ENCODE measurements at places on chromosomes 2 and 18.

- no peak for DNase-seq
These were observed 5.4 kb downstream of the TFCP2L1 start for GRCh38 chr2:121279476-121280220.

GRCh38 chr18:62073461-62074281, 113.2 kb downstream of the PIGN start:
- DNase-seq, result no peak

DNA sequence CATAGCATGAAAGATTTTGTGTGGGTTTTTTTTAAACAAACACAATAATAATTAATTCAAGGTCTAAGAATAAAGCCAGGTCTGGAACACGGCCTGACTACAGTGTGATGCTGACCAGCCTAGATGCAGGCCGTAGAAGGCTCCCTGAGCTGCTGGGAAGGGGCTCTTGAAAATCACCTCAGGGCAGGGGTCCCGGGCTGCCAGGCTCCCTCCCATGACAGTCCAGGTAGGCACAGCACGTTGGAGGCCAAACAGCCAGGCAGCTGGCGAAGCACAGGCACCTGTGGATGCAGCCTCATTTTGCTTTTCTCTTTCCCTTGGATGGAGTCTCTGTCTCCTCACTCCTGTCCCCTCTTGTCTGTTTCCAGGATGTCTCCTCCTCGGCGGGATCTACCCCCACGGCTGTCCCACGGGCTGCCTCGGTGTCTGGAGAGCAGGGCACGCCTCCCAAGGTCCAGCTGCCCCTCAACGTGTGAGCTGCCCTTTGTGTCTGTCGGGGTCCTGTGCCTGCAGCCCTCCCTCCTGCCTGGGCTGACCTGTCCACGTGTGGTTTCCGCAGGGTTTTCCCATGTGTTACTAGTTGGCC, 194.5 kb downstream of the SEPTIN10 start:
- no peak for DNase-seq

GRCh38 chr2:197245829-197246804, 64.5 kb downstream of the ANKRD44 start:
- DNase-seq, result no peak

DNA sequence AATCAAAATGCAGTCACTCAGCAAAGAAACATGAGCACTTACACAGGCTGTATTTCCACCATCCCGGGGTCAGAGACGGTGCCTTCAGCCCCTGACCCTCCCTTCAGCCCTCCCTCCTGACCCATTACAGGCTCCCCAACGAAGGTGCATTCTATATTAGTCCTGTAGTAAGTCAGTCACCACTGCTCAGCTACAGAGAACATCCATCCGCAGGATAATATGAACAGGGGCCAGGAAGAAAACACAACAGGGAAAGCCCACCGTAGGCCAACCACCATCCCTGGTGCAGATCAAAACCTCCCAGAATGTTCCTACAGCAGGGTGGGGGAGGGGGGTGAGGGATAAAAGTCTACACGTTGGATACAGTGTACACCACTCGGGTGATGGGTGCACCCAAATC, 15.1 kb downstream of the PXDN start:
- no peak for DNase-seq

DNA sequence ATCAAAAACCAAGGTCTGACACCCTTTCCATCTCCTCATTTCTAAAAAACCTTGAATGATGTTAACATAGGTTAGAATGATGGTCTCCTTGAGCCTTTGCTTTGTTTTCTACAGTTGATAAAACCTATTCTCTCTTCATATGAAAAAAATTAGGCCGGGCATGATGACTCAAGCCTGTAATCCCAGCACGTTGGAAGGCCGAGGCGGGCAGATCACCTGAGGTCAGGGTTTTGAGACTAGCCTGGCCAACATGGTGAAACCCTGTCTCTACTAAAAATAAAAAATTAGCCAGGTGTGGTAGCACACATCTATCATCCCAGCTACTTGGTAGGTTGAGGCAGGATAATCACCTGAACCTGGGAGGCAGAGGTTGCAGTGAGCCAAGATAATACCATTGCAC, 49.4 kb downstream of the CCDC88A start:
- no peak for DNase-seq

GRCh38 chr2:226020176-226020575, 620.7 kb downstream of the NYAP2 start:
- no peak for DNase-seq

DNA sequence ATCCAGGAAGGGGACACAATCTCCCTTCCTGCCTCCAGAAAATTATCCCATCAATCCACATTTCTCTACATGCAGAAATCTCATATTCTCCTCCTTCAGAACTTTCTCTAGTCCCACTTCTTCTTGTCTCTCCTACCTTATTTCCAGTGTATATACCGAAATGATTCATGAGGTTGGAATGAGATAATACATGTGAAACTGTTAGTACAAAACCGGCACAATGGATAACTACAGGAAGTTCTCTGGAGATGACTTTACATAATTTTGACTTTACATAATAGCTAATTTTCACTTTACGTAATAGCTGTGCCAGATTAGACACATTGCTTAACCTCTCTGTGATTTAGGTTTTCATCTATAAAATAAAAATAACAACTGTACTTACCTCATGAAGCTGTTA, 801.3 kb downstream of the ERBB4 start:
- DNase-seq, result no peak

- DNase-seq, result no peak
These were observed 12.1 kb upstream of the YES1 start for GRCh38 chr18:824179-824578.

DNA sequence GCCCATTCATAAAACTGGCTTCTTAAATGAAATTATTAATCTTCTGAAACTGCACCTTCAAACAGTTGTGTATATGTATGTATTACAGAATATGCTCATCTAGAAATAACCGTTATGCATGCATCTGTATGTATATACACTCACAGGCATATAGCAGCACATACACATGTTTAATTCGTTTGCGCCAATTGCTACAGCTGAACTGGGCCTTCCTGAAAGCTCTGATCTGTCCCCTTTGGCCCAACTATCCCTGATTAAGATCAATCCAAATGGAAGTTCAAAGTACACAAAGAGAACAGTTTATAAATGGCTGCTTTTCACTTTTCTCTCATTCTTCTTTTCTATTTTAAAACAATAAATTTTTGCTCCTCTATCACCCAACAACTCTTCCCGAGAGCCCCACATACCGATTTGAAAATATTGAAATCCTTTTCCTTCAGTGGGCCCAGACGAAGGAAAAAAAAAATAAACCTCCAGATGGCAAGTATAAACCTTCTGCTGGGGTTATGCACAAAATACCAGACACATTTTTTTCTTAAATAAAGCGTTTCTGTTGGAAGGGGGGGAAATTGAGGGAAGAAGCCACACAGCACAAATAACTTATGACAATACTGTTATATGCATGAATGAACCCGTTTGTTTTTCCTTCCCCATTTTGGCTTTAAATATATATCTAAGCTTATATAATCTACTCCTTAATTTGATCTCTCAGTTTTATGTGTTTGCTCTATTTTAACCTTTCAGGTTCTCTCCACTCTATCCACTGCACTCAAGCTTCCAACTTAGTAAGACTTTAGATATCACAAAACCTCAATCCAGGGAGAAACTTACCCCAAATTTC, 267.3 kb downstream of the TCF4 start:
- DNase-seq, result no peak

GRCh38 chr2:239425631-239426030, 24.8 kb upstream of the HDAC4 start:
- no peak for DNase-seq

- DNase-seq, result no peak
These were observed 381.2 kb downstream of the LPIN1 start for GRCh38 chr2:12127638-12128037.

DNA sequence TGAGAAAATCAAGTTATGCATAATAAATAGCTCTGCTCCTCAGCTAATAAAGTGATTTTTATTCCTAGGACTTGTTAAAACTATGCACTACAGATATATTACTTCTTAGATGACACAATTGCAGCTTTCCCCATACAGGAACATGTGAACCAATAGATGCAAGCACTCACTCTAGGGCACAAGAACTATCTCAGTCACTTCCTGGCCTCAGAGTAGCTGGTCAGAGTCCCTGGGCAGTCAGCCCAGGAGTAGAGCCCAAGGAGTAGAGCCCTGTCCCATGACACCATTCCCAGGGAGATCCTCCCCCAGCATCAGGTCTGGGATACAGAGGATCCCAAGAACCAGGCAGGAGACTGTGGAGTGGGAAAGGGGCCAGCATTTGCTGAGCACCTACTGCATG, 2.7 kb downstream of the TNS1 start:
- DNase-seq, result peak; percentile 47

DNA sequence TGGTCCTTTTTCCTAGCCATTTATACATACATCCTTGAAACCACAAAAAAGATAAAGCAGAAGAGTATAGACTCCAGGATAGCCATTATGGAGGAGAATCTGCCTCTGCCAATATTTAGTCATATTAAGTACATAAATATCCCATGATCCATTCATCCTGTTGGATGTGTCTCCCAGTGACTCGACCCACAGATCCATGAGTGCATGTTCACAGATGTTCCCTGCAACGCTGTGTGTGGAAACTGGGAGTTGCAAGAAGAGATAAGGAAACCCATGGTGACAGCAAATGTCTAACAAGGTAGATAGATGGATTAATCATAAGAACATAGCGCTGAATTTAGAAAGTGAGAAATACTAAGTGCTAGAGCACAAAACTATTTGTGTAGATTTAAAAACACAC, 34.5 kb downstream of the STK39 start:
- DNase-seq, result no peak

GRCh38 chr2:231290321-231291015, 92.0 kb downstream of the ARMC9 start:
- no peak for DNase-seq

- DNase-seq, result no peak
These were observed 31.3 kb downstream of the NPHP1 start for GRCh38 chr2:110173523-110173922.

DNA sequence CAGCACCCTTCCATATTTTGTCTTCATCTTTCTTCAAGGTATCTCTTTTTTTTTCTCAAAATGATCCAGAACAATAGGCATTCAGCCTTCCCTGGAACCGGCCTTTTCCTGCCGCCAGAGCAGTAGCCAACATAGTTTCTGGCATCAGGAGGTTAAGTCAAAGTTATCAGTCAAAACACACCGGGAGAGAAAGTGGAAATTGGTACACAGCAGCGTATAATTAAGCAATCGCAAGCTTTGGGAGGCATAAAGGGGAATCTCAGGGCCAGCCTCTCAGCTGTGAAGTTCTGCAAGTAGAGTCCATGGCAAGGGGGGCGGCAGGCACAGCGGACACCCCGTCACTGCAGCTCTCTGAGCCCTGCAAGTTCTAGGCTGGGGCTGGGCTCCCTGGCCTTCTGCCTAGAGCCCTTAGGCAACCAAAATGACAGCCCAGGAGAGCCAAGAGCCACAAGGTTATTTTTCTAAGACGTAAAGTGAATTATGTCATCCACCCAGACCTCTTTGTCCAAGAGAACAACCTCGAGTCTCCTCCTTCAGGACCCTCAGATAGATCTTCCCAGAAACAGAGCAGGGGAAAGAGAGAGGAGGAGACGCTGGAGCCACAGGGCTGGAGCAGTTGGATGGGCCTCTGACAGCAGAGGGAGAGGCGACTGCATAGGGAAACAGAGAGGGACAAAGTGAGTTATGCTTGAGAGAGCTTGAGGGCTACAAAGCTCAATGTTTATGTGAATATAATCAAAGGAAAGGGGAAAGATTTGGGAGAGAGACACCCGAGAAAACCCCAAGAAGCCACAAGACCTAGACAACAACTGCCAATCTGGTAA, 114.7 kb downstream of the BCL2L11 start:
- DNase-seq, result no peak

GRCh38 chr2:223176970-223177369, 125.0 kb downstream of the KCNE4 start:
- no peak for DNase-seq

GRCh38 chr18:9413576-9413975, 61.7 kb upstream of the RALBP1 start:
- DNase-seq, result no peak

DNA sequence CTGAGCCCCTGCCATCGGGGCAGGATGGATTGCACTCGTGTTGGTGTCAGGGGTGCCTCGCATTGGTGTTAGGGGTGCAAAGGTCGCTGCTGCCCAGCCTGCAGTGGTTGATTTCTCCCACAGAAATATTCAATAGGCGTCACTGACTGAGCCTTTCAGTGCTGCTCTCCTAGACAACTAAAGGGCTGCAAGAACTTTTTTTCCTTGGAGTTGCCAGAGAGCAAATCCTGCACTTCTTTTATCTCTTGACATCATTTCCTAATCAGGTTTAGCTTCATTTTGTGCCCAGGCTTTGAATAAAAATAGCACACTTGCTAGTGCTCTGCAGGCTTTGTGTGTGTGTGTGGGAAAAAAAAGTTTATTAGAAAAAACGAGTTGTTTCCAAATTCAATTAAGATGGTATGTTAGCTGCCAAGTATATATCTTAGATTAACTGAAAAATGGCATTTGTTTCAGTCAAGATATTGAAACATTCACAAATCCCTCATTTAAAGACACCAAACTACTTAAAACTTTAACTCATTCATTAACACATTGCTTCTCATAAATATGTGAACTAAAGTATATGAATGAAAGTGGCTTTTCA, 125.6 kb downstream of the SOCS6 start:
- no peak for DNase-seq

GRCh38 chr2:69753659-69754363, 11.9 kb downstream of the ANXA4 start:
- no peak for DNase-seq

DNA sequence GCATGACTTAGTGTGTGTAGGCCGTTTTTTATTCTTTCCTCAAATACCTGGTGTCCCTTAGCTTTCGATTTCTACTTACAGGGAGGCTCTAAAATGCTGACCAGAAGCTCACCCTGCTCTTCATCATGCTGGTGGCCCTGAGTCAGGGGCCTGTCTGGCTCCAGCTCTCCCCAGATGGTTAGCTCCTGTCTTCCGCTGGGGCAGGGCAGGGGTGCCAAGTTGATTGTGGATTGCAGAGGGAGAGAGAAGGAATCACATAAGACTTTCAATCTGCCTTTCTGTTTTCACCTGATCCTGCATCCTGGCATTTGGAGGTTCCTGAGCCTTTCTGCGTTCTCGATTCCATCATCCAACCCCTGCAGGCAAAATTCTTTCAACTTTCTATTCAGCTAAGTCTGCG, 4.2 kb downstream of the CIB4 start:
- DNase-seq, result no peak

DNA sequence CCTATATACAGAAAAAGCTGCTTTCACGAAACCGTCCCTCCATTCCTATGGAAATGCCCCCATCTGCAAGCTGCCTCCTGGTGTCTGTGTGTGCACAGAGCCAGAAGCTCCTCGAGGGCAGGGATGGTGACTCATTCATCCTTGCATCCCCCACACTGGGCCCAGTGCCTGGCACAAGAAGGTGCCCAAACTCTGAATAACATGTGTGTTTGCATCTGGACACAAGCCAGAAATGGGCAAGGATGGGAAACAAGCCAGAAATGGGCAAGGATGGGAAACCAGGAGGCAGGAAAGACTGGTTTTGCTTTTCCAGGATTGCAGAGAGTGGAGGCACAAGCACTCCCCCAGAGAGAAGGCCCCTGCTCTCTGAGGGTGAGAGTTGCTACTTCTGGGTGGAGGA, 313.9 kb downstream of the CELF4 start:
- no peak for DNase-seq

All from BJ (cell line).